ENCODE measurements at places on chromosomes 7 and 10.
A peak's percentile ranks its signal among the peaks of the same experiment; 100 is the strongest.

GRCh38 chr10:70054902-70055301 lies 2.3 kb downstream of the MACROH2A2 start:
- no peak for DNase-seq

DNA sequence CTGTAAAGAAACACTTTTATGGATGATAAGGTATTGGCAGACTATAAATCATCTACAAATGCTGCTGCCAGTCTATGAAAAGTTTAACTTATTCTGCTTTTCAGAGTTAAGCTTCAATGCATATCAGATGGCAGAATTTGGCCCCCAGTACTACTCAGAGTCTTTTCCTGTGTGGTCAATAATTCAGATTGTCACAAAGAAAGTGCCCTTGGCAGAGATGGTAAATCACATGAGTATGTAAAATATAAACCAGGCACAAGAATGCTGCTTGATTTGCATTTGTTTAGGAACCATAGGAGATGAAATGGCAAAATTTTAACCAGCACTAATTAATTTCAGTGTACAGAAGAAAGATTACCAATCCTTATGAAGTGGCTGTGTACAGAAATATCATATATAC lies 818.3 kb upstream of the POT1 start:
- no peak for DNase-seq

DNA sequence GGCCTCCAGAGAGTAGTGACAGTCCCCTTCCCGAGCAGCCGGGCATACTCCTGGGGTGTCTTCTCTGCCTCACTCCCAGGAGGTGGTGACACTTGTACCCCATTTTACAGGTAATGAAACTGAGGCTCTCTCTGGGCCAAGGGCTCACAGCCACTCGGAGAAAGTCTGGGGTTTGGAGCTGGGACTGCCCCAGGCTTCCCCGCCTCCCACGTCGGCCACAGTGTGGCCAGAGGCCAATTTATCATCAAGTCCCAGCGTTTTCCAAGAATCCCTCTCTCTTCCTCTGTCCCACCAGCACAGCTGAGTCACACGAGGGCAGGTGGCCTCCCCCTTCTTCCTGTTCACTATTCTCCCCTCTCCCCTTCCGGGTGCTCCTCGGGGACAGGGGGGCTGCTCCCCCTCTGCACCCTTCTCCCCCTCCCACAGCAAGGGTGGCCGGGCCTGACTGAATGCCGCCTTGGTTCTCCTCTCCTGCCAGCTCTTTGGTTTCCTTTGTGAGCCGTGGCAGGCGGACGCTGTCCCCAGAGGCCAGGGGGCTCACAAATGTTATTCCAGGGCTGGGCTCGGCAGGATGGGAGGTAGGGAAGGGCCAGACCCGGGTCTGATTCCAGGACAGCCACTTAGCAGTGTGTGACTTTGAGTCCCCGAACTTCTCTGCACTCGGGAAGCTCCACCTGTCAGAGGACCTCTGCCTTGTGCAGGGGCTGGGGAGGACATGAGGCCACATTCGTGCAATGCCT lies 17.7 kb downstream of the CLIP2 start:
- no peak for DNase-seq

- no peak for DNase-seq
Observed at GRCh38 chr10:112817981-112818777, 131.9 kb upstream of the TCF7L2 start.

DNA sequence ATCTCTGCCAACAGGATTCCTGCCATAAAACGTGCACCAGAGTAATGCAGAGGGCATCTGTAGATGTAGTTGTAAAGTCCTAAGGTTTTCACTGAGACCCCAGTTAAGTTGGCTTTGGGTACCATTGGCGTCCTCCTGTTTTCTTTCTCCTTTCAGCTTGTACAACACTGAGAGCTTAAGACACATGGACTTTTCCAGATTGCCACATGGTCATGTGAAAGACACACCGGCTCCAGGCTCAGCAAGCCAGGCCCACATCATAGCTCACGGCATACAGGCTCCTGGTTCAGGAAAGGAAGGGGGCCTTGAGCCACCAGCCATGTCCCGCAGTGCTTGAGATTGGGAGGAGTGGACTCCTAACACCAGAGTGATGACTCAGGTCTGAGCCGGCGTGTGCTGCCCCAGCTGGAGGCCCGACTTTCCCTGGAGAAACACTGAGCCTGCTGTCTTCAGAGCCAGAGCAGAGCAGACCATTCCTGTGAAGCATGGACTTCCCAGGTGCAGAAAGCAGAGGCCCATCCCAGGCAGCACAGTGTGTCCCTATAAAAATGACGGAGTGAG lies 252.7 kb downstream of the PRPF18 start:
- DNase-seq = no peak

DNA sequence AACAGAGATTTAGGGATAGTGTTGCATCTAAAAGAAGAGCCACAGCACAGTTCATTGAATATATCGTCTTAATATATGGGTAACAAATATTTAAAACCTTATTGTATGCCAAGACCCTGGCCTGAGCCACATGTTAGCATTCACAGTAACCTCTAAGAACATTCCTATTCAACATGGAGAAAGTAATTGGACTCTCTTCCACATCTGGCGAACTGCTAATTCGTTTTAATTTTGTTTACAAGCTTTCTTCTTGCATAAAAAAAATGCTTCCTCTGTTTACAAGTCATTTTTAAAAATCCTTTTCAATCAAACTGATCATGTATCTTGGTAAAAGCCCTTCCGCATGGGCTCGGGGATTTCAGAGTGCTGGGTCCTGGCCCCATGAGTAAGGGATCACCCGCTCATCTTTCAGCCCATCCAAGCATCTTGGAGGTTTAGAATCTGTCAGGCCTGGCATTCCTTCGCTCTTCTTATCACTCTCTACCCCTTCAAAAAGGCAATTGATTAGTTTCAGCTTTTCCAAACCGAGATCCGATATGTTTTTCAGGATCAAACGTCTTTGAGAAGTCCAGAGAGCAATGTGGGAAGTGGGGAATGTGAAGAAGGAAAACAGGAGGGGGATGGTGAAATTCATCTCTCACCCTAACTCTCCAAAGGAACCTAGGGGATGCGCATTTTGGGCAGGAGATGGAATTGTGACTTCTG lies 7.3 kb downstream of the TWIST1 start:
- DNase-seq = no peak

DNA sequence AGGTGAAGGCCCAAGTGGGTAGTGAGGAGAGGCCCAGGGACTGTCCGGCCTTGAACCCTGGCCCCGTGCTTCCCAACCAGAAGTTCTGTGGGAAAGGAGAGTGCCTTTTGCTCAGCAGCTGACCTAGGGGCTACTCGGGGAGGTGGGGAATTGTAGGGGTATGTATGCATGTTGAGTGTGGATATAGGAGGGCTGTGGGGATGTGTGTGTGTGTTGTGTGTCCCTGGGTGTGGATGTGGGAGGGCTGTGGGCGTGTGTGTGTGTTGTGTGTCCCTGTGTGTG lies 12.2 kb downstream of the EPHB6 start:
- DNase-seq = no peak

GRCh38 chr10:6823770-6824169 lies 243.7 kb upstream of the PRKCQ start:
- DNase-seq = no peak

- DNase-seq = peak; percentile 77
Observed at GRCh38 chr10:93445097-93445960, 36.8 kb downstream of the MYOF start.

- no peak for DNase-seq
Observed at GRCh38 chr7:8373851-8374250, 59.6 kb upstream of the NXPH1 start.

DNA sequence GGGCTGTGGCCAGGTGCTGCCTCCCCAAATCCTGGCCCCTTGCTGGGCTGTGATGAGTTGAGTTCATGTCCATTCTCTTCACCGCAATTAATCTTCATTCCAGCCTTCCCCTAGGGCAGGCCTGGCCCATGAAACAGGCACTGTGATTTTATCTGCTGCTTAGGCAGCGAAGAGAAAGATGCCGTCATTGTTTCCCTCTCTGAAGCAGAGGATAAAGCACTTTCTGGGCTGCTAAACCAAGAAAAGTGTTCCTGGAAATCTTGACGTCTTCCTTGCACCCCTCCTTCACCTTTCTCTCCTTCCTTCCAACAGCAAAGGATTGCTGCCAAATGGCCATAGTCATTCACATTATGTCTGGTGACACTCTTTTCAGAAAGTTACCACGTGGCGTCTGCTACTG lies 265.9 kb downstream of the ZEB1 start:
- no peak for DNase-seq

- peak; percentile 38 for DNase-seq
Observed at GRCh38 chr7:55565681-55566080, 6.6 kb downstream of the VOPP1 start.

DNA sequence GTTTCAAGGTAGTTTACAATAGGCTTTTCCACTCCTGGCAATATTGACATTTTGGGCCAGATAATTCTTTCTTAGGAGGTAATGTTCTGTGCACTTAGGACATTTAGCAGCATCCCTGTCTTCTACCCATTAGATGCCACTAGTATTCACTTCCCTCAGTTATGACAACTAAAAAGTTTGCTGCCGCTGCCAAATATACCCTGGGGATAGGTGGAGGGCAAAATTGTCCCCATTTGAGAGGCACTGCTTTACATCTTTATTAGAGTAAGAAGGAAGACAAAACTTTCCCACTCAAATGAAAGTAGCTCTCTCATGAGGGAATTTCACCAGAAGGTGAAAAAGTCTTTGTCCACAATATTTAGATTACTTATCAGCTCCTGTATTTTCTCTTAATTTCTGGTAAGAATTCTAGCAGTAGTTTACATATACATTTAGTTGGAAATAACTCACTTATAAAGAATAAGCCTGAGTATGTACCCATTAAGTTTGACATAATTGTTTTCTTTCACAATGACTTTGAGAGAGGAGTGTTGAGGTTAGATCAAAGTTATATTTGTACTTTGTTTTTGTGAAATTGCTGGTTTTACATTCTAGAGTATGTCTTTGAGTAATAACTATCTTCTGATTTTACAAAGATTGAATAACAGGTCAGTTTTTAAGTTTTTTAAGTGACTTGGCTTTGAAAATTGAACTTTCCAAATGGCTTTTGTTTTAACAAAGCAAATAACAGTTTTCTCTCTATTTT lies 46.0 kb downstream of the HELLS start:
- DNase-seq = no peak

- no peak for DNase-seq
Observed at GRCh38 chr10:77359950-77360520, 277.6 kb downstream of the KCNMA1 start.

DNA sequence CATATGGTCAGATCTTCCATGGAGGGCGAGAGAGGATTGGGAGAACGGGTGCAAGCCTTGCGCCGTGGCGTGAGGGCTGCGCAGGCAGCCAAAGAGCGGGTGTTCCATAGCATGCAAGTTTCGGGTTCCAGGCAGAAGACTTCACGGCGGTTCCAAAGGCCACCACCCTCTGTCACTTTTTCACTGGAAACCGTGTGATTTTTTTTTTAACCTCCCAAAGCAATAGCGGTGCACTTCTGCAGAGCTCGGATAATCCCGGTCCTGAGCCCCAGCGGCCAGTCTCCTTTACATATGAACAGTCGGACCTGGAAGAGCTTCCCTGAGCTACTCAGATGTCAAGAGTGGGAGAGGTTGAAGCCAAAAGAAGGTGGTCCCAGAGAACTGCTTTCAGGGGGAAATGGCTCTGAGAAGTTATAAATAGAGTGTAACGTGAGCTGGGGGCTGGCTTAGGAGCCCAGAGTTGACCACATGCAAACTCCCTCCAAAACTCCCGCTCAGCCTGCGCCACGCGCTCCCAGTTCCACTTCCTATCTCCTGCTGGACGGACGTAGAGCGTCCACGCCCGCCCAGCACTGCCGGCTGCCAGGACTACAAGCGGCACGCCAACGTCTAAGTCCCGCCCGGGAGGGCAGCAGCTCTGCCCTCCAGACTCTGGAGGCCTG lies at the start of gene MEOX2:
MEOX2 (minus strand) TSS at position 389 of the 662 bp plus-strand sequence; CDS start at position 108, 281 bp downstream.
- peak; percentile 96 for DNase-seq

DNA sequence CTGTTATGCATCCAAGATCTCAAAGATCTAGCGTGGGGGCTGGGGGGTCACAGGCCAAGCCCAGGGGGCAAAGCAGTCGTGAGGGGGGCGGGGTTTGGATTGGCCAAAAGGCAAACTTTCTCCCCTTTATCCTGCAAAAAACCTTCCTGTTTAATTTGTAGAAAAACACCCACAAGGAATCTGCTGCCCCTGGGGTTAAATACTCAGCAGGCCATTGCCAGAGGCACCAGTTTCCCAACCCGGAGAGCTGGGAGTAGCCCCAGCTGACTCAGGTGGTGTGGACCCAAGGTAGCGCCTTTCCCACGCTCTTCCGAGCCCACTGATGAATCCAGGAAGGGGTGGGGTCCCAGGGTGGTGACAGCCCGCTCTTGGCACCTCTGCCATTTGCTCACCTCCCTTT lies 21.4 kb downstream of the KCP start:
- no peak for DNase-seq

- no peak for DNase-seq
Observed at GRCh38 chr10:34664706-34665105, 150.4 kb downstream of the PARD3 start.

GRCh38 chr7:19984231-19984632 lies 210.8 kb upstream of the TMEM196 start:
- DNase-seq = no peak

DNA sequence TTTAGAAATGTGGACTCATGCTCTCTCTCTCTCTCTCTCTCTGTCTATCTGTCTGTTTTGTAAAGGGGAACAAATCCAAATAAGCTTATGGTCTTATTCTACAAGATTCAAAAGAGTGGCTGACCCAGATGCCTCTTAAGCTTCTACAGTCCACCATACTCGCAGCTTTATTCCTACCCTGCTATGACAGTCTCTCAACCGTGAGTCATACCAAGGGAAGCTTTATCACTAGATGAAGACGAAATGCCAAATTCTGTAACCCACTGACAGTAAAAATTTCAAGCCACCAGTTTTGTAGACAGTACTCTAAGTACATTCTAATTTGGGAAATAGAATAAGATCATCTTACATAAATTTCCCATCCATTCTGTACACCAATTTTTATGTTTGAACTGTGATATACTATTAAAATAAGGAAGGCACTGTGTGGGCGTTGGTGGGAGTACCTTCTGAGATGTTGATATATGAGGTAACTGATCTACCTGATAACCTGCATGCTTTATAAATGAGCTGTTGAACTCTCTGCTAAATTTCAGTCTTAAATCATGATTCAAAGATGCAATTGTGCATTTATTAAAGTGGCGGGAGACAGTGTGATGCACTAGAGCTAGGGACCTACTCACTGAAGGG lies 153.2 kb downstream of the KLF6 start:
- DNase-seq = no peak

DNA sequence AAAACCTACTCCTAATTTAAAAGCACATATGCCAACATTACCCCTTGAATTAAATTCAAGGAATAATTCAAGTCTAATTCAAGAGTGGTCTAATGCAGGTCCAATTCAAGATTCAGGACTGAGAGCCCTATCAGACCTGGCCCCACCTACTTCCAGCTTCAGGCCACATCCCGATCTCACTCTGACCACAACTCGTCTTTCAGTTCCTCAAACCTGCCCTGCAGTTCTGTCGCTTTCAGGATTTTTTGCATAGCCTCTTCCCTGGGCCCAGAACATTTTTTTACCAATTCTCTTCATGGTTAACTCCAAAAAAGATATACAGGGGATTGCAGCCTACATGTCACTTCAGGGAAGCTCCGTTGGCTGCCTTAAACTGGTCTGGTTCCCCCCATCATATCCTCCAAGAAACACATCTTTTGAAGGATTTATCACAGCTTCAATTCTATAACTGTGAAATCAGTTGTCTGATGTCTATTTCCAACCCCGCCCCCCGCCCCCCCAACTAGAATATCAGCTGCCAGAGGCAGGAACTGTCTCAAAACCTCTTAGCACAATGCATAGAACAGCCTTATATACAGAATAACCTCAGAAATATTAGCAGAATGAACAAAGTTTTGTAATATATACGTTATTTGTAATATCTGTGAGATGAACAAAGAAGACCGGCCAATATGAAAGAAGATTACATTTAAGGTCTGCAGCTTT lies 20.8 kb downstream of the CCDC6 start:
- DNase-seq = no peak

Data from NCI-H748 treated with DMSO at 0.1 percent for 48 hours (cell line).